ENCODE measurements at places on chromosomes 3 and 15.

DNA sequence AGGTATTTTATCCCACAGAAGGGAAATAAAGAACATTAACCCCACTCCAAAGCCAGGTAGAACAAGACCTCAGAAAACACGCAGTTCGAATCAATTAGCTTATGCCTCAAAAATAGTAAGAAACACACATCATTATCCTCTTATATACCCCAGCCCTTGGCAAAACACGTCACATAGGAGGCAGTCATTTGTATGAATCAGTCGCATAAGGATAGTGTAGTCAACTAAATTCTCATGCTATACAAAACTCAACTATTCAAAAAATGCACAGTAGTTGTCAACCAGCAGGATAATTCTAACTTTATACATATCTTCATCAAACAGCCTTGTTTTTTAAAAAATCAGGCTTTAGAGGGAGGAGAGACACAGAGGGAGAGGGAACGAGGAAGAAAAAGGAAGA is 298.4 kb downstream of the FOXP1 start:
- DNase-seq = no peak

DNA sequence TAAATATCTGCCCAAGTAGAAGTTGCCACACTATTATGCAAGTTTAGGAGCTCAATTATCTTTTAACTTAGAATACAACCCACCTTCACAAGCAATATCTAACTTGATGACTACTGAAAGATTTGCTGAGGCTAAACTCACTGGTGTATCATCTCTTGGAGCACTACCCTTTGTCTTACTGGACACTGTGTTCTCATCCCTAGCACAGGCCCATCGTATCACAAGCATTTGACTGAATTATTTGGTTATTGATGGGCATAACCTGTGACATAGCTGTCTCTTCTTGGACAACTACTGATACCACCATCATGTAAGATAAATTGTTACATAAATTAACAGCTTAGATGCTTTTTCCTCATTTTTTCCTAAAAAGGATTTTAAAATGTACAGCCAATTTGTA is 216.2 kb upstream of the THBS1 start:
- no peak for DNase-seq

DNA sequence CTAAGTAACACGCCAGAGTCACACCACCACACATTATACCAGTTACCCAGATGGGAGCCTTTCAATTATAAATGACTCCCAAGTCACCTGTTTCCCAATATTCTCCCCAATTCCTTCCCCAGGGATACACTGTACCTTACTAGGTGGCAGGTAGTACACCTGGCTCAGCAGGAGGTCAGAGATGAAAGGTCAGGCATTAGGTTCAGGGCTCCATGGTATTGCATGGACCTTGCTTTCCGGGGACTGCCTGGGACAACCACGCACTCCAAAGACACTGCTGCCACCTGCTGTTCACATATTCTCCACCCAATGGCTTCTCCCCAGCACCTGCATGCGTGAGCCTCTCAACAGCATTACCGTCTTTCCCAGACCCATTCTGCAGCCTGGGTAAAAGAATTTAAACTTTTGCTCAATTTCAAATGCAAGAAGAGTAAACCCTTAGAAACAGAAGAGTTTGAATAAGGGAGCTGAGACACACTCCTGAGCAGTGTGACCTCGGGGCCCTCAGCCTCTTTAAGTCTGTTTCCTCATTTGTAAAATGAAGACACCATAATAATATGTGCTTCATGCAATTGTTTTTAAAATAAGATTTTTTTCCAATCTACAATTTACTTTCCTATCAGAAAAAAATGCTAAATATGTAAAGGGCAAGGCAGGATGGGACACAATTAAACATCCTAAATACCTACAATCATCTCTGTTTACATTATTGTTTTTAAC is 28.0 kb upstream of the LACTB start:
- peak; percentile 40 for DNase-seq

DNA sequence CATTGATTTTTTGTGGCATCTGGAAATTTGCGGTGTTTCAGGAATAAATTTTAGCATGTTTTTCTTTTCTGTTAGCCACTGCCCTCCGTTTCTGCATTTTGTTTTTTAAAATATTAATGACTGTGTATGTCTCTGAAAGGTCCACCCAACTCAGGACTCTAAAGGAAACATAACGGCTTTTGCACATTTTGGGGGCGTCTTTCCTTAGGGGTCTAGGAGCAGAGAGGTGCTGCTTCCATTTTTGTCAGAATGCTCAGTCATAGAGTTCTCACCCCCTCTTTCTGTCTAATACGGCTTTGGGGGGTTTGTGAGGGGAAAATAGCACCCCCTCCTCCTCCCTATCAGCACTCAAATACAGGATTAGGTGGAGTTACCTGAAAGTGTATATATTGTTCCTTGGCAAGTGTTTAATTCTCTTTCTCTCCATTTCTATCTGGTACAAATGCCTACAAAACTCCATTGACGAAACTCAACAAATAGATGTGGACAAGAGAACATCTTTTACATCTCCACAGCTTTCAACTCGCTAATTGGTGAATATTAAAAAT is 219.4 kb downstream of the MEIS2 start:
- no peak for DNase-seq

- DNase-seq = no peak
These were observed 596.2 kb upstream of the UBE2E2 start for GRCh38 chr3:22606938-22607337.

DNA sequence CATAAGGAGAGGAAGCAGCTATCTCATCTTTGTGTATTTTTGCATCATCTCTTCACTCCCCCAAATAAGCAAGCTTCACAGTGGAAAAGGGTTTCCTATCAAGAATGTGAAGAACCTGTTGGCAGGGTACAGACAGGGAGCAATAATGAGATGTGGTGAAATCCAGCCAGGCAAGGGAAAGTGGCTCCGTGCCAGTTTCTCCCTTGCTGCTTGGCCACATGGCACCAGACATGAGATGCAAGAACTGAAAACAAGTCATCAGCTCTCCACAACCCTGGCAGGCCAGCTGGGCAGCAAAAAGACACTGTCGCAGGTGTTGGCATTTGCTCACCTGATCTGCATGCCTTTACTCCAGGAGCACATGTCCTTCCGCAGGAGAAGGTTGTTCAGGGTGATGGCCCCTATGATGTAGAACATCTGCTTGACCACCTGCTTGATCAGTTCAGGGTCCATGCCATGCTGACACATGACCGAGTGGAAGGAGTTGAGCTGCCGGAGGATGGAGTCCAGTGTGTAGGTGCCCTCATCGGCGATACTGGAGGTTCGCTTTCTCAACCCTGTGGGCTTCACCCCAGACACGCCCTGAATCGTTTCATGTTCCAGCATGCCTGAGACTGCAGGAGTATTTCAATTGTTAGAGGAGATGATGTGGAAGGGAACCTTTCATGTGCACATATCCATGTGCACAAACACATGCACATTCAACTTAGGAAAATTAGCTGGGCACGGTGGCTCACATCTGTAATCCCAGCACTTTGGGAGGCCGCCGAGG is 23.3 kb upstream of the MYO5C start:
- no peak for DNase-seq

GRCh38 chr3:170055209-170055608 is 17.4 kb downstream of the GPR160 start:
- no peak for DNase-seq

DNA sequence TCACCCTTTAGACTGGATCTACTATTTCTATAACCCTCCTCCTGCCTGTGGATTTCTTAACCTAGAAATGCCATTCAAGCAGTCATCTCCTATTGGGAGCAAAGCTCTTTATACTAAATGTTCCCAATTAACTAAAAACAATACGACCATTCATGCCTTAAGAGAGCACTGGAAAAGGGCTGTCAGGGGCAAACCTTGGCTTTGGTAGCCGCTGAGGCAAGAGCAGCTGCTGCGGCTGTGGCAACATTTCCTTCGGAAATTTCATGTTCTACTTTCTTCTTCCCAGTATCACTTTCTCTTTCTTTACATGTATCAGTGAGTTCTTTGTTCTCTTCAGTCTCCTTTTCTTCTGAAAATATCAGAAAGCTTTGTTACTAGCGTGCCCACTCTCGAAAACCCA is 56.3 kb upstream of the CSPG5 start:
- DNase-seq = no peak

DNA sequence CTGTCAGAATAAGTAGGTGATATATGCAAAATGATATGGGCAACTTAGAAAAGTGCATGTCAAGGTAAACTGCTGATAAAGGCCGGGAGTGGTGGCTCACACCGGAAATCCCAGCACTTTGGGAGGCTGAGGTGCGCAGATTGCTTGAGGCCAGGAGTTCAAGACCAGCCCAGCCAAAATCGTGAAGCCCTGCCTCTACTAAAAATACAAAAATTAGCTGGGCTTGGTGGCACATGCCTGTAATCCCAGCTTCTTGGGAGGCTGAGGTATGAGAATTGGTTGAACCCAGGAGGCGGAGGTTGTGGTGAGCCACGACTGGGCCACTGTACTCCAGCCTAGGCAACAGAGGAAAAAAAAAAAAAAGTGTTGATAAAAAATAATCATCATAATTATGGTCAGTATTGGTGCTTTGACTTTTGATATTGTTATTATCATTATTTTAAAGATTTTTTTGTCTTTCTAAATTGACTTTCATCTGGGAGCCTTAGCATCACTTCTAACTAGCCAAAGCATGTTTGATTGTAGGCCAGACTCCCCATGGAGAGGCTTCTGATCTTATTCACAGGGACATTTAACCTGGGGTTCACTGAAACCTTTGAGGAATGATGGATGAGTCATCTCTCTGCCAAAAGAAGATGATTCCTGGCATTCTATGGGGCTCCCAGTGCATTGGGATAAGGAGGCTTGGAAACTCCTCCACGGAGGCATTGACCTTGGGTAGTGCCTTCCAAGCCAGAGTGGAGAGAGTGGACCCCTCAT is 5.6 kb downstream of the ZBTB38 start:
- no peak for DNase-seq

GRCh38 chr3:38214560-38214959 is 49.2 kb downstream of the OXSR1 start:
- no peak for DNase-seq

- DNase-seq = no peak
These were observed 24.8 kb downstream of the IL16 start for GRCh38 chr15:81221449-81221848.

DNA sequence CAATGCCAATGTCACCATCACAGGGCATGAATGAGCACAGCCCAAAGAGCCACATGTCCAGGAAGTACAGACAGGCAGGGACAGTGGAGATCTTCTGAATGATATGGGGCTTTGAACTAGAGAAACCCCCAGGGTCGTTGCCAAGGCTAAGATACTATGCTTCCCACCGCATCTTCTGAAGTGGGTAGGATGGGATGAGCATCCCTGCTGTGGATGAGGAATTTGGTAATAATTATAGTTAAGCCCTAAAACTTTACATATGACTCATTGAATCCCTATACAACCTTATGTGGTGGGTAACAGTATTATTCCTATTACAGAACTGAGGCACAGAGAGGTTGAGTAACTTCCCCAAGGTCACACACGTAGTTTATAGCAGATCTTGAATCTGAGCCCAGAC is 44.2 kb downstream of the WNT5A start:
- no peak for DNase-seq

GRCh38 chr3:101166150-101166549 is 154.2 kb downstream of the IMPG2 start:
- no peak for DNase-seq

DNA sequence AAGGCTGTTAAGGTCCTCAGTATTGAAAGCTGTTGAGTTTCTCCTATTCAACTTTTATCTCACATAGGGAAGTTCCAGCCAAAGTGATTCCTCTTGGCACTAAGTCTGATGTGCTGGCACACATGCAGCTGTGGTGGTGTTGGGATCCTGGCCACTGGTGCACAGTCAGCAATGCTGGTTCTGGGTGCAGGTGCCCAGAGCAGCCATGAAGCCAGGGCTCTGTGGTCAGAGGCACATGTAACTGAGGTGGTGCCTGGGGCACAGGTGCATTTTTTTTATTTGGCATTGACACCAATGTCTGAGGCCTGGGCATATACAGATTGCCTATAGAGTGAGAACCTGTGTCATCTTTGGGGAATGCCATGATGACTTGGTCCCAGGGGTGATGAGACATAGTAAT is 271.4 kb downstream of the POLQ start:
- DNase-seq = no peak

DNA sequence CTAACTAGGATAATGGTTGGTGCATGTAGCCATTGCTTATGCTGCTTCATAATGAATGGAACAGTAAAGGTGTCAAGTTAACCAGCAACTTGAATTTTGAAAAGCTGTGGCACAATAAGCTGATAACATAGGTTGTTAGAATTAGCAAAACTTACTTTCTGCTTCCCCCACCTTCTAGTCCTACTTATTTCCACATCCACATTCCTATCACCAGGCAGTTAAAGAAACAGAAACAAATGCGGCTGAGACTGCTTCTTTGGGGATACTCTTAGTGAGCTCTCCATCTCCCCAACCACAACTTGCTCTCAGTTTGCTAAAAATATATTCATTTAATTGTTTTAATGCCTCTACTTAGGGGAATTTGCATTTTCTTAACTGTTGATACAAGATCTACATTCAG is 215.1 kb downstream of the TIGIT start:
- no peak for DNase-seq

DNA sequence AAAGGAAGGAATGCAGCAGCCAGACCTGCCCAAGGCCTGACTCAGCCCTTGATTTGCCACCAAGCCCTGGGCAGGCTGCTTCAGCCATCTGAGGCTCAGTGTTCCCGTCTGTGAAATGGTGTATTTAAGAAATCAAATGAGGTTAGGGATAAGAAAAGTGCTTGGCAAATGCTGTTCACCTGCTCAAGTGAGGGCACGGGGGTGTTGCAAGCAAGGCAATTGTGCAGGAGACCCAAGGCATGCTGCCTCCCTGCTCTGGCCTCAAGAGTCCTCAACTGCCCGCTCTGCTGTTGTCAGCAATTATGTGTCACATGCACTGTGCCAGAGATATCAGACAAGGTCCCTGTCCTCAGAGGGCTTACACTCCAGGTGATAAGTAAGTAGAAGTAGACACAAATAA is 101.8 kb downstream of the TPRA1 start:
- no peak for DNase-seq

- DNase-seq = no peak
These were observed 70.1 kb downstream of the SMARCC1 start for GRCh38 chr3:47711596-47711995.

- DNase-seq = no peak
These were observed at the start of gene ERC2 for GRCh38 chr3:56468184-56469106. Gene ERC2, minus strand, starts transcription at chr3:56468467.

- DNase-seq = no peak
These were observed 4.3 kb downstream of the ZNF860 start for GRCh38 chr3:31985831-31986230.

DNA sequence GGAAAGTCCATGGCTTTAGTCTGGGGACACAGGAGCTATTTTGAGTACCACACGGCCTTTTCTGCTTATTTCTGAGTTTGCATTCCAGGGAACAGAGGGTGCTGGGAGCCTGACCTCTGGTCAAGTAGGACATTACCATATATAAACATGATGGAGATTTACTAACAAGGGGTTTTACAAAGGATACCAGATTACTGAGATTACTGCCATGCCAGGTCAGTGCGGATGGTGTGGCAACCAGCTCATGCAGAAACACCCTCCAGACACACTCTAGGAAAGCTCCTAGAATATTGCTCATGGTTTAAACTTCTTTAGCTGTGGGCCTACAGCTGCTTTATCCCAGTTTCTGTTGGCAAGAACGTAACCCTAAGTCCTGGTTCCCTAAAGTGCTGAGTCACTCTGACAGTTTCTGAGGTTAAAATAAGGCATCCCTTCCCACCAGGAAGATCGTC is 54.3 kb upstream of the AGTR1 start:
- no peak for DNase-seq
